ENCODE measurements at places on chromosomes 13 and 19.

DNA sequence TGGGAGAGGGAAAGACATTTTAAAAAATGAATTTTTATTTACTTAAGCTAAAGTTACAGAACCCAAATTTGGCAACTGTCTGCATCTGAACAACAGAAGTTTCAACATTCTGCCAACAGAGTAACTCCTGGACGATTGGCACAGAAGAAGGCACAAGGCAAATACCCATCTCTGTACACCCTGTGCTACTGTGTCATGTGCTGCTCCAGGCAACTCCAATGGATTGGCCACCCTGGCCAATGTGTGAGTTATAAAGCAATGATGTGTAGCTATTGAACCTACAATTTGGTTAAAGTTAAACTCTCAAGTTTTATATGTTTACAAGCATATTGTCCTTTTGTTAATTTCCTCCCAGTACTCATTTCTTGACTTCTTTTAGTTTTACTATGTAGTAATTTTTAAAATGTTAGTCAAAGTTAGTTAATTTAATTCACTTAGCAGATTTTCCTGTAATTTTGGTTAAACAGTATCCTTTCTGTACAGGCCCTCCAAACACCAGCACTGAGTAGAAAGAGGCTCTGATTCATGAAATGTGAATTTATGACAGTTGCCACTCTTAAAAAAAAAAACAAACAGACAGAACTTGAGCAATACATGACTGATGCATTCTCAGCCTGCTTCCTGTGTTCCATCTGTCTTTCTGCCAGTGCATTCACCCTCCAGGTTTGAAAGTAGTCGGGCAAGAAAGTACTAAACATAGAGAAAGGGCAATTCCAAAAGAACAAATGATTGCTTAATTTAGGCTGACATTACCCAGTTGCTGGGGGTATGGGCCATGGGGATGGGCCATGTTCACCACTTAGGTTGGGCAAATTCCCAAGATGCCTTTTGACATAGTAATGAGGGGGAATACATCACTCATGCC lies 5.9 kb downstream of the STARD13 start:
- no peak for DNase-seq

DNA sequence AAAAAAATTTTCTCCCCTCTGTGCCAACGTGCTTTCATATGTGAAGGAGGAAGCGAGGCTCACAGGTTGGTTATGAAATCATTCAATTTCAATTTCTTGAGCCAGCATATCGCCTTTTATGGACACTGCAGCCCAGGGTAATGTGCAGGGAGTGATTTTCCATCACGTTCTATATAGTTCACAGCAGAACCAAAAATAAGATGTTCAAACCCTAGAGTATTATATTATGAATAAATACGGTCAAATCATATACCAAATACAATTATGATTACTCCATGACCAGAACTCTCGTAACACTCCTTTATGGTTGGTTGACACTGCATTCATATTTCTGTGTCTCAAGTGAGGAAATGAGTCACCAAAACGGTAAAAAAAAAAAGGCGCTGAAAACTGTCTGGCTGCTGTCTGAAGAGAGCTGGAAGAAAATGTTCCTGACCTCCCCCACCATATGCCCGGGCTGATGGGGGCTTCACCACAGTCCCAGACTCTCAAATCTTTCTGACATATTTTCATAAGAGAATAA lies 75.8 kb upstream of the UBAC2 start:
- no peak for DNase-seq

DNA sequence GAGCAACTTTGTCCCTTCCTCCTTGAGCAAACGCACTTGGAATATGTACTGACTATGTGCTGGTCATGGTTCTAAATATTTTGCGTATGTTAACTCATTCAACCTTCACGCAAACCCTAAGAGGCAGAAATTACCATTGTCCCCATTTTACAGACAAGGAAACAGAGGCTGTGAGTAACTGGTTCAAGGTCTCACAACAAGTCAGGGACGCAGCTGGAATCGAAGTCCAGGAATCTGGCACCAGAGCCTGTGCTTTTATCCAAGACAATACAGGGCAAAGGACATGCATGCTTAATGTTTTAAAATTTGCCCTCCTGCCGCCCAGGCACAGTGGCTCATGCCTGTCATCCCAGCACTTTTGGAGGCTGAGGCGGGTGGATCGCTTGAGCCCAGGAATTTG lies 5.1 kb downstream of the FXYD5 start:
- DNase-seq: no peak

- DNase-seq: no peak
Observed at GRCh38 chr13:105587786-105588185, 947.7 kb downstream of the EFNB2 start.

DNA sequence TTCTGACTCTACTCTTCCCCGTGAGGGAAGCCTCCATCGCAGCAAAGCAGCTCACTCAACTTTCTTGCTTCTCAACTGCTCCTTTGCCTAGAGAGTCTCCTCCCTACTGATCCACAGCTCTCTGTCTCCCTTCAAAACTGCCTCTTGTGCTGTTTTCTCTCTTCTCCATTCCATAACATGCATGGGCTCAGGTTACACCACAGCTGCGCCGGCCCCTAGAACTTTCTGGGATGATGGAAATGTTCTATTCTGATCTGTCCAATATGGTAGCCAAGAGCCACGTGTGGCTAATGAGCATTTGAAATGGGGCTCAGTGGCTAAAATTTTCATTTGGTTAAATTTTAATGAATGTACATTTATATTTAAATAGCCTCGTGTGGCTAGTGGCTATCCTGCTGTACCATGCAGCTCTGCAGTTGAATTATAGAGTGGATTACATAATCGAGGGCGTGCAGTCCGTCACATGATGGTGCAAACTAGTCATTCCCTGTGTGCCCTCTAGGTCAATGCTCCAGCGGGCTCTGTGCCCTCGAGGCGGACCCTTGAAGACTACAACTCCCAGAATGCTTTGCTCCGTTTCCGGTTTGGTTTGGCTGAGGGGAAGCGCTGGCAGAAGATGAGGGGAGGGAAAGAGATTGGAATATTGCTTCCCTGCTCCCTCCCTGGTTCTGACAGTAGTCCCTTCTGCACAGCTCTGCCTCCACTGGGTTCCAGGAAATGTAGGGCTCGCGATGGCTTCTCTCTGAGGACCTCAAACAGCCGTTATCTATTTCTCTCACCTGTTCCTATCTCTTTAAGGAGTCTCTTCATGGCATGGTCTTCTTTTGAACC lies 109.8 kb downstream of the CACNA1A start:
- no peak for DNase-seq

- DNase-seq: peak; percentile 45
Observed at GRCh38 chr13:23506071-23506806, 64.0 kb upstream of the TNFRSF19 start.

DNA sequence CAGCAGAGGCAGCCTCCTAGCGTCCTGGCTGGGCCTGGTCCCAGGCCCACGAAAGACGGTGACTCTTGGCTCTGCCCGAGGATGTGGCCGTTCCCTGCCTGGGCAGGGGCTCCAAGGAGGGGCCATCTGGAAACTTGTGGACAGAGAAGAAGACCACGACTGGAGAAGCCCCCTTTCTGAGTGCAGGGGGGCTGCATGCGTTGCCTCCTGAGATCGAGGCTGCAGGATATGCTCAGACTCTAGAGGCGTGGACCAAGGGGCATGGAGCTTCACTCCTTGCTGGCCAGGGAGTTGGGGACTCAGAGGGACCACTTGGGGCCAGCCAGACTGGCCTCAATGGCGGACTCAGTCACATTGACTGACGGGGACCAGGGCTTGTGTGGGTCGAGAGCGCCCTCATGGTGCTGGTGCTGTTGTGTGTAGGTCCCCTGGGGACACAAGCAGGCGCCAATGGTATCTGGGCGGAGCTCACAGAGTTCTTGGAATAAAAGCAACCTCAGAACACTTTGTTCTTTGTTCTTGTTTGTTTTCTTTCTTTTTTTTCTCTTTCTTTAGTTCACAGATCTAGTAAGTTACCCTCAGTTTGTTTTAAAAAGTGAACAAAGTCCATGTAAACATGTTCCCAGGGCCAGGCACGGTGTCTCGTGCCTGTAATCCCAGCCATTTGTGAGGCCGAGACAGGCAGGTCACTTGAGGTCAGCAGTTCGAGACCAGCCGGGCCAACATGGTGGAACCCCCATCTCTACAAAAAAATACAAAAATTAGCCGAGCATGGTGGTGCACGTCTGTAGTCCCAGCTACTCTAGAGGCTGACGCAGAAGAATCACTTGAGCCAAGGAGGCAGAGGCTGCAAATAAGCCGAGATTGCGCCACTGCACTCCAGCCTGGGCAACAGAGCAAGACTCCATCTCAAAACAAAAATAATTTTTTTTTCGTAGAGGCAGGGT lies 10.2 kb downstream of the ANGPTL4 start:
- no peak for DNase-seq

GRCh38 chr19:3986260-3987041 lies 1.2 kb upstream of the EEF2 start:
- peak; percentile 75 for DNase-seq

GRCh38 chr19:41377977-41378709 lies 1.8 kb downstream of the TMEM91 start:
- DNase-seq: no peak

- no peak for DNase-seq
Observed at GRCh38 chr13:113812178-113813040, 51.5 kb downstream of the GAS6 start.

DNA sequence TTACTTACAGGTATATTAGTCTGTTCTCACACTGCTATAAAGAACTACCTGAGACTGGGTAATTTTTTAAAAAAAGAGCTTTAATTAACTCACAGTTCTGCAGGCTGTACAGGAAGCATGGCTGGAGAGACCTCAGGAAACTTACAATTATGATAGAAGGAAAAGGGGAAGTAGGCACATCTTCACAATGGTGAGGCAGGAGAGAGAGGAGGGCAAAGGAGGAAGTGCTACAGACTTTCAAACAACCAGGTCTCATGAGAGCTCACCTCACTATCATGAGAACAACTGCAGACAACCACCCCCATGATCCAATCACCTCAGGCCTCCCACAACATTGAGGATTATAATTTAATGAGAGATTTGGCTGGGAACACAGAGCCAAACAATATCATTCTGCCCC lies 511.7 kb downstream of the SLITRK6 start:
- DNase-seq: no peak

DNA sequence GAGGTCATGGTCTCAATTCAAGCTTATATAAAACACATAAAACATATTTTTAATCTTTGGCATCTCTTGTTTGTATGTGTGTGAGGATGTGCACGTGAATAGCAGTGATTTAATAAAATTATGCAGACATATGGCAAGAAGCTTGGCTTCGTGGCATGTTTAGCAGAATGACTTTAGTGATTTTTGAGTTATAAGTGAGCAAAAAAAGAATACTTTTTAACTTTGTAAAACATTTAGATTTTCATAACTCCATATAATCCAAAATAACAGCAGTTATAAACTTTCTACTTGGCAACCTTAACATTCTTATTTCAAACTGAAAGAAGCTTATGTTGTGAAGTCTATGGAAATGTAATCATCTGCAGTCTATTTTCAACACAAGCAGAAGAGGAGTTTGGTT lies 120.6 kb downstream of the SLITRK1 start:
- DNase-seq: no peak

- no peak for DNase-seq
Observed at GRCh38 chr13:90246005-90246404, 1101.5 kb upstream of the MIR17HG start.

- no peak for DNase-seq
Observed at GRCh38 chr13:28579322-28579721, 79.6 kb upstream of the POMP start.

GRCh38 chr13:97116754-97117153 lies 105.4 kb upstream of the MBNL2 start:
- DNase-seq: no peak

GRCh38 chr19:28927456-28927855 lies 285.5 kb downstream of the UQCRFS1 start:
- DNase-seq: no peak

DNA sequence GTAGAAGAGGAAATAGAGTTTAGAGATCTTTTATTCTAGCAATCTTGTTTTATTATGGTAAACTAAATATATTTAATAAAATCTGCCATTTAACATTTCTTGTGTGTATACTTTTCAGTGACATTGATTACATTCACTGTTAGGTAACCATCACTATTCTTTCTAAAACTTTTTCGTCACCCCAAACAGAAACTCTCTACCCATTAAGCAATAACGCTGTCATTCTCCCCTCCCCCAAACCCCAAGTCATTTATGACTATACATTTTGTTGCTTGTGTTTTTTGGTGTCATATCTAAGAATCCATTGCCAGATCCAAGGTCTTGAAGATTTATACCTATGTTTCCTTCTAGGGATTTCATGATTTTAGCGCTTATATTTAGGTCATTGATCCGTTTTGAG lies 10.6 kb downstream of the URI1 start:
- no peak for DNase-seq

GRCh38 chr13:29861694-29862110 lies 11.3 kb upstream of the UBL3 start:
- no peak for DNase-seq

- no peak for DNase-seq
Observed at GRCh38 chr13:44116562-44117332, 237.0 kb downstream of the LACC1 start.

DNA sequence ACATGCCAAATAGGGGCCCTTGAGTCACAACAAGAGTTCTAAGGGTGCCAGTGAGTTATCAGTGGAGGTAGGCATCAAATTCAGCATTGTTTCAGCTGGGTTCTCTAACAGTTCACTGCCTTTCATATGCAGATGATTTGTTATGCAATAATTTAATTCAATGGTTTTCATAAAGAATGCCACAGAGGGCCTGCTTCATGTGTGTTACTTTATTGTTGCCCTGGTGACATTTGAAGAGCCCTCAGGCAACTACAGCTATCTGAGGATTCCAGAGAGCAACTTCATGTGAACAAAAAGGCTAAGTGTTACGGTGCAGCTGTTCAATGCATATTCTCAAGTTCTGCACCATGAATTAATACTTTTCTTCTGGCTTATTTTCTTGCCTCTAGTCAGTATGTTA lies 43.1 kb upstream of the STARD13 start:
- DNase-seq: no peak

- no peak for DNase-seq
Observed at GRCh38 chr13:105441051-105441750, 1094.3 kb downstream of the EFNB2 start.

- DNase-seq: no peak
Observed at GRCh38 chr19:12792853-12793289, 1.6 kb downstream of the JUNB start.

GRCh38 chr19:50780753-50781435 lies 9.3 kb upstream of the ACP4 start:
- DNase-seq: no peak
